ENCODE measurements at places on chromosomes 2 and 18. TPM values are rescaled to one million over a fixed set of nuclear protein-coding genes. Genes with fewer than 3 reads are reported as not detected.

Gene CDKL4
- total RNA-seq = not detected

Gene BABAM2
- total RNA-seq = 26.6 TPM

Gene GPR35
- total RNA-seq = 0.07 TPM

Gene CREG2
- total RNA-seq = 1.1 TPM

Gene COL4A4
- 1.5 TPM for total RNA-seq

Gene MTCL1
- total RNA-seq = 28.8 TPM

Gene ALPG
- total RNA-seq = not detected

Gene LCT
- total RNA-seq = not detected

Gene FOXI3
- 0.04 TPM for total RNA-seq

Gene GDF7
- not detected for total RNA-seq

Gene HAT1
- total RNA-seq = 91.7 TPM

Gene ACVR1C
- total RNA-seq = 0.07 TPM

Gene FAM110C
- total RNA-seq = 10.6 TPM

Gene COL4A3
- total RNA-seq = 0.34 TPM

Gene WIPF1
- 5.8 TPM for total RNA-seq

Gene REG3A
- total RNA-seq = not detected

Gene EGR4
- not detected for total RNA-seq

Gene UBXN4
- total RNA-seq = 65.4 TPM

Gene DAW1
- 0.39 TPM for total RNA-seq

Gene MYCN
- total RNA-seq = 0.10 TPM

Gene SERPINB3
- total RNA-seq = 0.88 TPM

Gene LIMS2
- total RNA-seq = 0.17 TPM

Gene PTPN4
- 24.2 TPM for total RNA-seq

Gene EVA1A
- total RNA-seq = 30.0 TPM

Gene GAD1
- 1.4 TPM for total RNA-seq

Gene TDRD15
- not detected for total RNA-seq

Gene CLEC4F
- total RNA-seq = not detected

Gene IL37
- 0.44 TPM for total RNA-seq

Gene GNLY
- total RNA-seq = not detected

Gene CD8B2
- not detected for total RNA-seq

Gene RAD51AP2
- 0.10 TPM for total RNA-seq

Gene GYPC
- not detected for total RNA-seq

Gene CAVIN2
- total RNA-seq = 8.4 TPM

Gene CDH2
- 0.25 TPM for total RNA-seq

Gene ANKRD30BL
- total RNA-seq = not detected

Gene INPP5D
- 21.8 TPM for total RNA-seq

Gene SCN2A
- total RNA-seq = 0.78 TPM

Gene TRIM43
- not detected for total RNA-seq

Gene G6PC2
- total RNA-seq = not detected

Gene SOS1
- 21.1 TPM for total RNA-seq

Gene ABCG8
- total RNA-seq = not detected

Gene KHK
- 2.4 TPM for total RNA-seq

Gene TMEFF2
- not detected for total RNA-seq

Gene HOXD13
- total RNA-seq = not detected

Gene CD226
- total RNA-seq = 0.75 TPM

Gene RAB17
- 0.75 TPM for total RNA-seq

Gene FTCDNL1
- 1.4 TPM for total RNA-seq

Gene SERPINB11
- not detected for total RNA-seq

Gene LYPD6
- total RNA-seq = 8.2 TPM

Gene SEMA4F
- total RNA-seq = 12.1 TPM
